ENCODE measurements at places on chromosomes 5 and 9.
A peak's percentile ranks its signal among the peaks of the same experiment; 100 is the strongest.

- H3K27ac ChIP-seq: peak overlapping the region; percentile 61
- H3K4me1 ChIP-seq: peaks cover 84% of the 10 kb centered on the region
- DNase-seq: no peak
- H3K4me3 ChIP-seq: no peak overlapping the region
Measured at GRCh38 chr5:142998316-142999020, 228.3 kb downstream of the ARHGAP26 start.

DNA sequence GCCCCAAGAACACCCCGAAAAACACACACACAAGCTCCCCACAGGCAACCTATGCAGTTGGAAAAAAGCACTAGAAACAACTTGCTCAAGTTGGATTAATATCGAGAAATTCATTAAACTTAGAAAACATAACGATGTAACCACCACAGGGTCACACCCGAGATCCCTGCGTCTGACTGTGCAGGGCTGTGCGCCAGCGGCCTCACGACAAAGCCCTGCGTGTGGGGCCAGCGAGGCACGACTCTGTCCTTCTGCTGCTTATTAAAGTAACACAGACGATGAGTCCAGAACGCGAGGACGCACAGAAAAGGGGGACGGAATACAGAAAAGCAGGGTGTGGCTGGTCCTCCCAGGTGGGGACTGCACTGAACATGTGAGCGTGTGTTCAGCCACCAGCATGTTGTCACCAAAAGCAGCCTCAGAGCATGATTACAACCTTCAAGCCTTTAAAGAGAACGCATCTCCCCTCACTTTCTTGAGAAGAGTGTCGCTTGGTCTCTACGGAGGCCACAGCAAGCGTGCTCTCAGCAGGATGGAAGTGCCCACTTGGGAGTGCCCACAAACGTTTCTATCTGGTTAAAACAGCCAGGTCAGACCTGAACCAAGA lies 14.4 kb downstream of the SLC12A7 start:
- DNase-seq: no peak
- H3K27me3 ChIP-seq: no peaks in the 10 kb centered on the region
- H3K4me1 ChIP-seq: peaks cover 46% of the 10 kb centered on the region
- no peak overlapping the region for H3K4me3 ChIP-seq
- peak overlapping the region; percentile 62 for H3K27ac ChIP-seq
- peaks cover 29% of the 10 kb centered on the region for H3K36me3 ChIP-seq

GRCh38 chr9:129240581-129241211 lies 62.6 kb upstream of the IER5L start:
- DNase-seq: no peak
- H3K27me3 ChIP-seq: no peaks in the 10 kb centered on the region
- no peaks in the 10 kb centered on the region for H3K36me3 ChIP-seq
- H3K4me1 ChIP-seq: peaks cover 43% of the 10 kb centered on the region

DNA sequence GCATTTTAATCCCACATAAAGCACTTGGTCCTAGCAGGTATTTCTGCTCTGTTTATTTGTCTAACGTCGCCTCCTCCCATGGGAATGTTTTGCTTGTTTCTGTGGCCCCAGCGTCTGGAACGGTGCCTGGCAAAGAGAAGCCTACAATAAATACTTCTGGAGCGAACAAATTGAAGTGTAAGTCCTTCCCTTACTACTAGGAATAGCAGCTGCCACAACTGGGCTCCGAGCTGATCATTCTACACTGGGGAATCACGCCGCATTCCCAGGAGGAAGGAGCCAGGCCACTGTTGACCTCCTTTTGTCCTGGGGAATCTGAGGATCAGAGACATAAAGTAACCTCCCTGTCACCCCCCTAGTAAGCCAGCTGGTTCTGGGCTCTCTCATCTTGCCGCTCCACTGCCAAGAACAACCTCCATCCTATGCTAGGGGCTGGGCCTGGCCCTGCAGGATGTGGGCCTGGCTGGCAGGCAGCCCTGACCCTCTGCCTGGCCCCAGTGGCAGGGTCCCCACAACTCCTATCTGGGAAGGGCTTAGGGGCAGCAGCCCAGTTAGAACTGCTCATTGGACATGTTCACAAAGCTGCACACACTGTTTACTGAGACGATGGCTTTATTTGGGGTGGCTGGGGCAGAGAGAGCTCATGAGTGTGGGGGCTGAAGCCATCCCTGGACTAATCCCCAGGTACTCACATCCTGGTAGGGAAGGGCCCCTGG lies 82.8 kb downstream of the GTF3C4 start:
- no peak overlapping the region for H3K27ac ChIP-seq
- no peak for DNase-seq
- no peaks in the 10 kb centered on the region for H3K4me1 ChIP-seq

- no peak overlapping the region for H3K27ac ChIP-seq
- no peaks in the 10 kb centered on the region for H3K27me3 ChIP-seq
- peaks cover 54% of the 10 kb centered on the region for H3K36me3 ChIP-seq
- no peak overlapping the region for H3K4me3 ChIP-seq
Measured at GRCh38 chr5:151053796-151054462, 26.9 kb downstream of the TNIP1 start.

DNA sequence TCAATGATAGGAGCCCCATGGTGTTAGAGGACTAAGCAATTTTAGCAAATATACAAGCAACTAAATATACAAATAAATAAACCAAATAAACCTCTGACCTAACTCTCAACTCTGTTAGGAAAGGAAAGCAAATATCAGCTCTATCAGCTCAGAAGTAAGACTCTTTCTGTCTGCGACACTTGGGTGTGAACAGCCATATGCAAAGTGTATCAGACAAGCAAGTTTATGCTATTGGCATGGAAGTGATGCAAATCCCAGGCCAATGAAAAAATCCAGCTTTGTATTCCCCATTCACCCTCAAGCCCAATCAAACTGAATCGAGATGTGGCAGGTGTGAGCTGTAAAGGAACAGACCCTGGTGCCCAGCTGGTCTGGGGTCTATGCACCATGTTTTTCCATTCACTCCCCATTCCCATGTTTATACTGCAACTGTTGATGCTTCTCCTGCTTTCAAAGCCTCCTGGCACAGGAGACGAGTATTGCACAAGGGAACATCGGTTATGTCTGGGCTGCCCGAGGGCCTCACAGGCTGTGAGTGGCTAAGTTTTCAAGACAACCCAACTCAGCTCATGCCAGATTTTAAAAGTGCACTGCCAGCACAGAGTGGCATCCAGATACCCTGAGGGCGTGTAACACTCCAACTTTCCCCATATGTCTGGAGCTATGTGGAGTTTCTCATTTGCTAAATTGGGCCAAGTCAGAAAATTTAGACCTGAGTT lies 73.1 kb downstream of the FEM1C start:
- no peaks in the 10 kb centered on the region for H3K4me1 ChIP-seq
- no peak for DNase-seq

- H3K4me1 ChIP-seq: peaks cover 33% of the 10 kb centered on the region
- no peak for DNase-seq
- H3K4me3 ChIP-seq: no peak overlapping the region
- H3K27ac ChIP-seq: peak overlapping the region; percentile 39
- H3K36me3 ChIP-seq: peaks cover 4% of the 10 kb centered on the region
- H3K27me3 ChIP-seq: peaks cover 5% of the 10 kb centered on the region
Measured at GRCh38 chr5:54743581-54743980, 226.0 kb downstream of the SNX18 start.

DNA sequence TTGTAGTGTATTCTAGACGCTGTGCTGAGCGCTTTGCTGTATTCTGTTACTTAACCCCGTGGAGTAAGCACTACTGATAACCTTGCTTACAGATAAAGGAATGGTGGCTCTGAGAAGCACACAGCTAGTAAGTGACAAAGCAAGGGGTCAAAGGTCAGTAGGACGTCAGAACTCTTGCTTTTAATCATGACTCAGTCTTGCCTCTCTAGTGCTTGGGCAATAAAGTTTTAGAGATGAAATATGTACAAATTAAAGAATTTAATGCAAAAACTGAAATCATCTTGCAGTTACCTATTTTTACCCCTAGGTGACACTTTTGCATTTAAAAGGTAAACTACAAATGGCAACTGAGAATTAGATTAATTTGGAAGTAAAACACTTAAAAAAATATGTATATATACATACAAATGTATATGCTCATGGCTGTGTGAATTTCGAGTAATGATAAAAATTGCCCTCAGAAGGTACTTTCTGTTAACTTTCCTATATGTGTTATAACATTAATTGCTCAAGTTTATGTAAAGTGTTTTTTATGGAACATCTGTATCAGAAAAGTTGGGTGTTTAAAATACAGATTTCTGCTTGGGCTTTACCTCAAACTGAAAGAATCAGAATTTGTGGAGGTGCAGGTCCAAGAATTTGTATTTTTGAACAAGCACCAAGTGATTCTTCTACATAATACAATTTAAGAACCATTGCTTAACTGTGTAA lies 175.1 kb upstream of the DAB2 start:
- H3K36me3 ChIP-seq: no peaks in the 10 kb centered on the region
- peaks cover 26% of the 10 kb centered on the region for H3K27me3 ChIP-seq
- H3K4me3 ChIP-seq: no peak overlapping the region
- H3K27ac ChIP-seq: no peak overlapping the region

Measured in activated CD8-positive, alpha-beta T cell treated with anti-CD3 and anti-CD28 coated beads, Interleukin-2, amount 10 ng/mL, durations not matched to agents 7 days and 5 days (primary cell).